NCI-H345 (cell line): ENCODE measurements at places on chromosomes 11 and 22.
A peak's percentile ranks its signal among the peaks of the same experiment; 100 is the strongest.

GRCh38 chr11:1178201-1178885 lies 20.6 kb downstream of the MUC5AC start:
- no peak for DNase-seq

- no peak for DNase-seq
These were observed 35.0 kb downstream of the PPFIA1 start for GRCh38 chr11:70305501-70305900.

- no peak for DNase-seq
These were observed 41.5 kb upstream of the NNMT start for GRCh38 chr11:114254571-114255146.

DNA sequence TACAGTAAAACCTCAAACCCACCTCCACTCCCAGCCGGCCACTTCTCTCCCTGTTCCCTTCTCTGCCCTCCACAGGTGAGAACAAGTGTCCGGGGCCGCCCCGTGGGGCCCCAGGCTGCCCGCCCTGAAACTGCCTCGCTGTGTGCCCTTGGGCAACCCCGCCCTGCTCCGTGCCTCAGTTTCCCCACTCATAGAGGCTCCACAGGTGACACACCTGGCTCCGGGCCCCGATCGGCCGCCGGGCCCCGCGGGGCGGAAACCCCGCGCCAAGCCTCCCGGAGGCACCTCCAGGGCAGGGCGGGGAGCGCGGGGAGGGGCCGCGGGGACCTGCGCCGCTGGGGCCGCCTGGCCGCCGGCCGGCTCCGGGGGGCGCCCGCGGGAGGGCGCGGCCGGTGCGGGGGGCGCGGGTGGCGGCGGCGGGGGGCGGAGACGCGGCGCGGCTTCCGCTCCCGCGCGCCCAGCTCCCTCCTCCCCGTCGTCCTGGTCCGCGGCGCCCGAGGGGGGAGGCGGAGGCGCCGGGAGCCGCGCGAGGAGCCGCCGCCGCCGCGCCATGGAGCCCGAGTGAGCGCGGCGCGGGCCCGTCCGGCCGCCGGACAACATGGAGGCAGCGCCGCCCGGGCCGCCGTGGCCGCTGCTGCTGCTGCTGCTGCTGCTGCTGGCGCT lies at the start of gene LRP5:
Gene LRP5 (plus strand): TSS at position 475 of the 663 bp plus-strand sequence. CDS start 124 bp downstream, at position 599.
- peak; percentile 28 for DNase-seq

- no peak for DNase-seq
These were observed 30.4 kb downstream of the USH1C start for GRCh38 chr11:17513853-17514252.

- DNase-seq, result peak; percentile 73
These were observed 16.3 kb upstream of the SORL1 start for GRCh38 chr11:121435551-121436511.

- peak; percentile 32 for DNase-seq
These were observed 10.4 kb upstream of the SREBF2 start for GRCh38 chr22:41822317-41823057.

GRCh38 chr11:33897761-33898375 lies 6.0 kb upstream of the LMO2 start:
- DNase-seq, result no peak

DNA sequence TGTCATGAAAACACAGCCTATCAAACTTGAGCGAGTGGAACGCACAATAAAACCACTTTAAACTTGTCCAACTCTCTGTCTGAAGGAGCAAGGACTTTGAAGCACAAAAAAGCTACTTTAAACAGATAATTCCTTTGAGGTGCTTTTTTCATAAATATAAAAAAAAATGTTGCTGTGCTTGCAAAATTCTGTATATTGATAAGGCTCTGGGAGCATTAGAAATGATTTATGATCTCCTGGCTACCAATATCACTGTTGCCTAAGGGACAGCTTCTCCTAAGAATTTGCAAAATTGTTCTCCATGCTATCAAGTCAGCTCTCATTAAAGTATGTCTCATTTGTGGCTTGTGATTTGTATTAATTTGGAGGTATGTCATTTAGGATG lies 37.6 kb upstream of the LDLRAD3 start:
- DNase-seq, result no peak

DNA sequence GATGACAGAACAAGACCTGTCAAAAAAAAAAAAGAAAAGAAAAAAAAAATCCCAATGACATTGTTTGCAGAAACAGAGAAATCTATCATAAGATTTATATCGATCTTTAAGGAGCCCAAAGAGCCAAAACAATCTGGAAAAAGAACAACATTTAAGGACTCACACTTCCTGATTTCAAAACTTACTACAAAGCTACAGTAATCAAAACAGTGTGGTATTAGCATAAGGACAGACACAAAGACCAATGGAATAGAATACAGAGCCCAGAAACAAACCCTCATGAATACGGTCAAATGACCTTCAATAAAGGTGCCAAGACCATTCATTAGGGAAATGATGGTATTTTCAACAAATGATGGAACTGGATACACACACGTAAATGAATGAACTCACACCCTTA lies 12.2 kb downstream of the ARVCF start:
- no peak for DNase-seq

GRCh38 chr11:104892723-104893511 lies 5.3 kb downstream of the CASP12 start:
- no peak for DNase-seq

- DNase-seq, result peak; percentile 51
These were observed 49.7 kb downstream of the FDX1 start for GRCh38 chr11:110479108-110480101.

GRCh38 chr11:78350091-78350645 lies 67.5 kb downstream of the GAB2 start:
- no peak for DNase-seq

DNA sequence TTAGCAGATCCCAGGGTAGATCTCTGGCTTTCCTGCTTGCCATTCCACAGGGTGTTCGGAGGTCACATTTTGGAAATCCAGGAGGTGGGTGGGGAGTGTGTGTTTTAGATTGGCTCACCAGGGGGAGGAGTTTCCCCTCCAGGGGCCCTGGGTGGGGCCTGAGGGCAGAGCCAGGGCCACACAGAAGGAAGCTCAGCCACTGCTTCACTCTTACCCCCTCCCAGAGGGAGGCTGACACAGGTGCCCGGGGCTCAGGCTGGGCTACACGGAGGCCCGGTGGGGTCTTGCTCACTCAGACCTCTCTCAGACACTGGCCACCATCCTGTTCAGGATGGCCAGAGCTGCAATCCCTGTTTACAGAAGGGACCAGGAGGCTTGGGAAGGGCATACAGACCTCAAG lies 2.5 kb downstream of the WNT7B start:
- no peak for DNase-seq

GRCh38 chr22:23405366-23405851 lies 174.7 kb downstream of the IGLL1 start:
- DNase-seq, result no peak

- no peak for DNase-seq
These were observed 81.3 kb upstream of the CADM1 start for GRCh38 chr11:115585361-115586024.

- peak; percentile 85 for DNase-seq
These were observed 423.9 kb downstream of the MN1 start for GRCh38 chr22:27377501-27378295.

- DNase-seq, result no peak
These were observed 14.6 kb downstream of the UBASH3B start for GRCh38 chr11:122670131-122670530.

GRCh38 chr11:73729594-73730206 lies 31.2 kb downstream of the RAB6A start:
- no peak for DNase-seq

GRCh38 chr11:86678823-86679222 lies 6.4 kb upstream of the ME3 start:
- DNase-seq, result no peak
